ENCODE measurements at places on chromosomes 13 and 19.

DNA sequence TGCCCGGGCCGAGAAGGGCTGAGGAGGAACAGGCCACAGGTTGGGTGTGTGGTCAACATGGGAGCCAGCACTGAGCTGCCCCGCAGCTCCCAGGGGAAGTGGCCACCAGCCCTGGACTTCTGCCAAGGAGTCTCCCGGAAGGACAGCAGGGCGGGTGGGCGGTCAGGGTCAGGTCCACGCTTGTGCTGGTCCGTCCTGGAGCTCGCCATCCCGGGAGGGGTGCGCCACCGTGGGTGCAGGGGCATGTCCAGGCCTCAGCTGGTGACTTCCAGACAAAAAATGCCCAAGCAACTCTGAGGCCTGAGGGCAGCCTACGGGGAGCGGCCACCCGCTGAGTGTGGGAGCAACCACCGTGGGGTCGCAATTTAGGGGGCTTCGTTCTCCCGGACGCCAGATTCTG is 21.4 kb upstream of the SLC15A1 start:
- no peak for DNase-seq

DNA sequence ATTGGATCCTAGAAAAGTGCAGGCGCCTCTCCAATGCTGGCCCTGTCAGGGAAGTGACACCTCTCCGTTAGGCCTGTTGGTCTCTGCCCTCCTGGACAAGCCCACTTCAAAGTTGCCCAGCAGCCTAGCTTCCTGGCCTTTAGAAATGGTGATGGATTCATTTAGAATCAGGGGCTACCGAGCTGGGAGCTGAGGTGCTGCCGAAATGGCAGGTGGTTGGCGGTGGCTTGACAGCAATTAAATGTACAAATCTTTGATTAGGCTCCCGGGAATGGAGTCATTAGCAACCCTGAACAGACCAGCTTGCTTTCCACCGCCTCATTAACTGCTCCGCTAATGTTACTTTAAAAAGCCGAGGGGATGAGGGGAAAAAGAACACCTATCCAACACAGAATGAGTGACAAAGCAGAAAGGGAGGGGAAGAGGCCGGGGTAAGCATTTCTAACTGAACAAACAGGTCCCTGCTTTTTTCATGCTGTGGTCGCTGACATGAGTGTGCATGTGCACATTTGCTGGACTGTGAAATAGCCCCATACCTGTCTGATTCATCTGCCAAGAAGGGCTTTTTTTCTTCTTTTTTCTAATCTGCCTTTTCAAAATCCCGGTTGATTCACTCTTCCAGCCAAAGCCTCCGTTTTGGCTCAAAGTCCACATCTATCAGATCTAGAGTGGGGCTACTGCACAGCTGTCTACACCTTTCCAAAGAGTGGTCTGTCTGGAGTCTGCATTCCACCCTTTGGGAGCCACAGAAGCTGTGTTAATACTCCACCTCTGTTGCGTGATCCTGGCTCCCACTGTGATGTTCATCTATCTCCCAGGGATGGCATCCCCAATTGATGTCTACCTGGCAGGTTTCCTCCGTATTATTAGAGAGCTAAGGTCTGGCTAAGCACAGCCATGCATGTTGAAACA is 431.9 kb downstream of the COG6 start:
- DNase-seq = no peak

GRCh38 chr19:732148-733069 is 18.5 kb upstream of the MISP start:
- DNase-seq = no peak

GRCh38 chr19:23716792-23717191 is 29.8 kb upstream of the ZNF675 start:
- no peak for DNase-seq

- no peak for DNase-seq
Measured at GRCh38 chr19:9947441-9947840, 11.1 kb upstream of the OLFM2 start.

- no peak for DNase-seq
Measured at GRCh38 chr13:27789495-27790303, 2.6 kb upstream of the GSX1 start.

- DNase-seq = no peak
Measured at GRCh38 chr19:5022066-5022860, 53.4 kb downstream of the KDM4B start.

- DNase-seq = no peak
Measured at GRCh38 chr13:42181381-42181953, 90.5 kb upstream of the AKAP11 start.

DNA sequence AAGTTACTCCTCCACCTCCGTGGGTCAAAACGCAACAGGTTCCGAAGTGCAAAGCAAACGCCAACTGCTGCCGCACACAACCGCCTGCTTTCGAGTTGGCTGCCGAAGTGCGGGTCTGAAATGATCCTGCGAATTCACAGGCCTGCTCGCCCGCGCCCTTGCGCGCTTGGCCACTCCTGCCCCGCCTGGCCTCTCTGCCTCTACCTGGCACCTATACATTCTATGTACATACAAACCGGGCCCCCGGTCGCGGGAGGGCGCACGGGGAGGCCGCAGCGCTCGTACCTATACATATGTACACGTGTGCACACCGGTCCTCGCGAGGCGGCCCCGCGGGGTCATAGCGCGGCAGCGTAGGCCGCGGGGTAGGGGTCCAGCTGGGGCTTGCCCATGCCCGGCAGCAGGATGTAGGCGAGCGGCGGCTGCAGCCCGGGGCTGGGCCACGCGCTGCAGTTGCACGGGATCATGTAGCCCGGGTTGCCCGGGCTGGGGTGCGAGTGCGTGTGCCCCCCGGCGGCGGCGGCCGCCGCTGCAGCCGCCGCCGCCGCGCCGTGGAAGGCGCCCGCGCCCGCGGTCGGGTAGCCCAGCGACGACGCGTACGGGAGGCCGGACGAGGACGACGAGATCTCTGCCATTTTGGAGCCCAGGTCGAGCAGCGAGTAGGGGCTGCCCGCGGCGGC is 1.3 kb downstream of the SOX21 start:
- peak; percentile 70 for DNase-seq

DNA sequence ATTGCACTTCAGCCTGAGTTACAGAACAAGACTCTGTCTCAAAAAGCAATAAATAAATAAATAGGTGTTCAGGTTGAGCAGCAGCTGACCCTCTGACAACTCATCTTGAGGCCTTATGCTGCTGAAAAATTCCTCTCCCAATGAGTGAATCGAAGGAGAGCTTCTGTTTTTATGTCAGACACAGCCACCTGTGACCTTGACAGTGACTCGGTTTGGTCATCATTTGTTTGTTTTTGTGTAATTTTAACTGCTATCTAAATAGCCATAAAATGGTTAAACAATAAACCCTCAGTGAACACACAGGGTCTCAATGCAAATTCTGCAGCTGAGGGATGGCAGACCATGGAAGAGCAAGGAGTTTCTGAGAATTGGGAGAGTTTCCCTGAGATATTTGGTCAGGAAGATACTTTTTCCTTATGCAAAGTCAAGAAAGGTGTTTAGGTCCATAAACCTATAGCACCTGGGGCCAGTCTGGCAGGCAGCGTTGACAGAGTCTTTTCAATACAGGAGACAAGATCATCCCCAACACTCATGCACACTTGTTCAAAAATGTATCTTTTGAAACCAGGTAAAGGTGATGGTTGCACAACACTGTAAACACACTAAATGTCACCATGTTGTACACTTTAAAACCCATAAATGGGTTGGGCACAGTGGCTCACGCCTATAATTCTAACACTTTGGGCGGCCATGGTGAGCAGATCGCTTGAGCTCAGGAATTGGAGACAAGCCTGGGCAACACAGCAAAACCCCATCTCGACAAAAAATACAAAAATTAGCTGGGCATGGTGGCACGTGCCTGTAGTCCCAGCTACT is 16.6 kb upstream of the SLC25A30 start:
- no peak for DNase-seq

GRCh38 chr19:35023428-35023827 is 6.8 kb upstream of the SCN1B start:
- no peak for DNase-seq

GRCh38 chr13:74452176-74452575 is 318.0 kb upstream of the KLF12 start:
- DNase-seq = no peak

DNA sequence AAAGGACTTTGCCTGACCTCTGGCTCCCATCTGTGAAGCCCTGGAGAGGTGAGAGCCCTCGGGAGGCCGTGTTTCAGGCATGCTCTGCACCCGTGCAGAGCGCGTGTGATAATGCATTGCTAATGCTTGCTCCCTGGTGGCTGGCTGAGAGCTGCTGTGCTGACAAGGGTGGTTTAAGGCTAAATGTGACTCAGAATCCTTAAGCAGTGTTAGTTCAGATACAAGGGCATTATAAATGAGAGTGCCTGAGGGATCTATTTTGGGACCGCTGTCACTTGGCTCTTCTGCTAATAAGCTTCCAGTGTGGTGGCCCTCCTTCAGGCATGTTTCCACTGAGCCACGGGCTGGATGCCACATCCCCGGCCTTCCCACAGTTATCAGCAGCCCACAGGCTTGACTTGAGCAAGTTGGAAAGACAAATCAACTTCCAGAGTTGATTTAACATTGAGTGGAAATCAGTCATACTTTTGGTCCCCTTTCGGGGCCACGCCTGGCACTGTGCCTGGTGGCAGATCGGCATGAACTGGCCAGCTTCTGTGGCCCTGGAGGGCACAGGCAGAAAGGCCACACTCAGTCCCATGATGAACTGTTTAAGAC is 17.0 kb downstream of the ALOX5AP start:
- no peak for DNase-seq

- no peak for DNase-seq
Measured at GRCh38 chr13:75855847-75856246, 219.7 kb downstream of the LMO7 start.

- DNase-seq = peak; percentile 95
Measured at GRCh38 chr19:53865918-53866864, 1.5 kb upstream of the MYADM start.

DNA sequence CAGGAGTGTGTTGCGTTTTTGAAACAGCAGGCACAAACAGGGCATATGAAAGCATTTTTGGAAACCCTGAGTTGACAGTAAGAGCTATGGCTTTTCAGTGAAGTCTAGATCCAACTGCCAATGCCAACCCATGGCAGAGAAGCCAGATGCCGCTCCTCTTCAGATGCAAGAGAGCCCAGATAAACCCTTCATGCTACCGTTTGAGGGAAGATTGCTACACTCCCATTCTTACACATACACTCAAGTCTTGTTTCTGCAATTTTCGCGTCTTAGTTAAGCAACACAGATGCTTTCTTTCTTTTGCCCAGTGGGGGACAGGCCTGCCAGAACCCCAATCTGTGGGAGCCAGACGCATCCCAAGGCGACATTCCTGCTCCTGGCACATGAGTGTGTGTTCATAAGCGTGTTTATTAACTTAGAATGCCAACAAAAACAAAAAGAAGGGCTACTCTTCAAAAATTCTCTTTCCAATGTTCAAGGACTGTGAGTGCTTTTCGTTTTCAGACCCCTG is 10.4 kb downstream of the BORCS8 start:
- DNase-seq = no peak

- DNase-seq = no peak
Measured at GRCh38 chr19:52494518-52494917, 33.0 kb upstream of the ZNF808 start.

GRCh38 chr13:111919849-111920248 is 147.1 kb upstream of the SOX1 start:
- no peak for DNase-seq

- DNase-seq = no peak
Measured at GRCh38 chr19:681029-682019, 5.1 kb downstream of the FSTL3 start.

DNA sequence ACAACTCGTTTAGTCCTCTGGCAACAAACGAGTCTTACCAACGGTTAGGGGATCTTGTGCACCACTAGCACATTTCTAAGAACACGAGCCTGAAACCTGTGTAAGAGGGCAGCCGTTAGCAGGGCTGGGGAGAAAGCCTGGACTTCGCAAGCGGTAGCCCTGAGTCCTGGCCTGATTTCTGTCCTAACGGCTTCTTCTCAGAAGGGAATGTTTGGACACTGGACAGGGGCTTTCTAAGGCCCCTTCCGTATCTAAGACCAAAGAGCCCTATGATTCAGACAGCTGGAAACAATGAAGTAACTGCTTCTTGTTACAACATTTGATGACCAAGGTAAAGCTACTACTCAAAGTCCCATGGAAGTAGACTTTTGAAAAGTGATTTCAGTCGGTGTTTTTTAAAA is 2.2 kb downstream of the ANKRD10 start:
- no peak for DNase-seq

DNA sequence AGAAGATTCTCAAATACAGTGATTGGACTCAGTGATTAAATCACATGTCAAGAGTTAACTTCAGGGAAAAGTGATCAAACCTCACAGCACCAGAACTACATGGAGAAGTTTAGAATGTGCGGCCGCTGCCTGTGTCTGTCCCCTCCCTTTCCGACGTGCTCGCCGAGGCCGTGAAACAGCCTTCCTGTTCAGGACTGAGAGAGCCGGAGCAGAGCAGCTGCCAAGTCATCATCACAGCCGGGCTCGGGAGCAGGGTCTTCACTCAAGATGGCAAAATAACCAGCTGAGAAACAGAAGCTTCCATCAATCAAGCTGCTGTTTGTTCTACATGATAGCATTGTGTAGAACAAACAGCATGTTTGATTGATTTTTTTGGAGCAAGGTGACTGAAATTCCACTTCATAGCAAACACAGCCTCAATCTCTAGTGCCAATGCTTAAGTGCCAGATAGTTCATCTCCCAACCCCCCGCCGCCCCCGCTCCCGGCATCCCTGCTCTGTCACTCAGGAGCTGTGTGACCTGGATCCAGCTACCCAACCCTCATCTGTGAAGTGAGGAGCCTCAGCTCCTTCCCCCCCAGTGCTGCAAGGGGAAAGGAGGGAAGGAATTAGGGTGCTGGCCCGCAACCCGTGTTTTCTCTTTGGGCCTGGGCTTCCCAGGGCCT is 70.6 kb downstream of the HSPH1 start:
- DNase-seq = no peak

DNA sequence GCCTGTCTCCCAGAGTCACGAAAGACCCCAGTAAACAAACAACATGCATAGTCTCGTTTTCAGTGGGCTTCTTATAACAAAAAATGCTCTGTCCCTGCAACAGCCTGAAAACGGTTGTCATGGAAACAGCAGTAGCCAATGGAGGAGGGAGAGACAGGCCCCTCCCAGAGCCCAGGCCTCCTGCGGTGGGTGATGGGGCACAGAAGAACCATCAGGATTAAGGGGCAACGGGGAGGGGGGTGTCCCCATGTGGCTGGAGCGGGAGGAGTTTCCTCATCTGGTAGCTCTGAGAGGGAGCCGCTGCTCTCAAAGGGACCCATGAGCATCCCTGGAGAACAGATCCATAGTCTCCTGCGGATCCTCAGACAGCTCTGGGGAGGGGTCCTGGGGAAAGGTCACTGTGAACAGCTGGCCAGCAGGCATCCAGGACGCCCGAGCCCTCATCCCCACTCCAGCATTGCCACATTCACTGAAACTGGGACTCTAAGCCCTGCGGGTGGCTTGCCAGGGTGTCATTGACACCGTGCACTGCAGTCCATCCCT is 37.5 kb upstream of the PNMA8B start:
- DNase-seq = no peak

DNA sequence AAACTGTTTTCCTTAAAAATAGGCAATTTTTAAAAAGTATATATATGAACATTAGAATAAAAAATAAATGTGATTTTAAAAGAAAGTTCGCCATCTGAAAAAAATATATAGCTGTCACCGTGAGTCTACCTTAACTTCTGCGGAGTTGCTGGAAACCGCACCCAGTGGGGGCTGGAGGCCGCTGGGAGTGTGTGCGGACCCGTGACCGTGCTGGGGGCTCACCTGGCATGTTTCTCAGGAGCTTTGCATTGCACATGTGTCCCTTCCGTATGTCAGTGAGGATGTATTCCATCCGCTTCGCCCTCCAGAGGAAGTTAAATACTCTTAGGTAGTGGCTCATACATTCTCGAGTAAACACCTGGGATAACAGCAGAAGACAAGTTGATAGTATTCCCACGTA is 71.7 kb downstream of the TUBGCP3 start:
- DNase-seq = no peak

Data from activated CD4-positive, alpha-beta T cell treated with anti-CD3 and anti-CD28 coated beads, Interleukin-2, amount 10 ng/mL, durations not matched to agents 24 days and 14 days (primary cell).